ENCODE measurements at places on chromosomes 7 and 10. TPM values are rescaled to one million over a fixed set of nuclear protein-coding genes. Genes with fewer than 3 reads are reported as not detected.

DNA sequence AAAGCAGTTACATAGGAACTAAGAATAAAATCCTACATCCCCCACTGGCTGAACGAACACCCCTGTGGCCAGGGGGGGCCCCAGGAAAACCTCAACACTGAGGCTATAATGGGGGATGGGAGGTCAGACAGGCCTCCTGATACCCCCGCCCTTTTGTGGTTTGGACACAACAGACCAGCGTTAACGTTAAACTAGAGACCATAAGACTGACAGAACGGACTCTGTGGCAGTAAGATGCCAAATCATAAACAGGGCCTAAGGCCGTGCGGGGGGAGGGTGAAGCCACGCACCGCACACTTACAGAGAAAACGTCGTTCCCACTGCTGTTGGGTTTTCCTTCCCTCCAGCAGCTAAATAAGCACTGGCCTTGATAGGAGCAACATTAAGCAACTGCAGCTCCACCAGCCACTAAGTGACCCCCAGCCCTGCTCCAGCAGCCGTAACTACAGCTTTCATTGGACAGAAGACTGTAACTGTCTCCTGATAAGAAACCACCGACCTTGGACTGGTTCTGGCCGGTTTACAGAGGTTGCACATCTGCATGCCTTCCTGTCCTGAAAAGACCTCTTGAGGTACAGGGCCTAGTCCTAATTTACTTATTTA, 3.4 kb upstream of the PPP2R2D start:
- no peaks in the 10 kb centered on the region for H3K36me3 ChIP-seq
- H3K4me3 ChIP-seq: no peak overlapping the region
- H3K27ac ChIP-seq: no peak overlapping the region
- peaks cover 7% of the 10 kb centered on the region for H3K4me1 ChIP-seq
- no peak for DNase-seq

The ANKRD7 gene
- total RNA-seq: not detected

- H3K36me3 ChIP-seq: no peaks in the 10 kb centered on the region
- H3K27ac ChIP-seq: no peak overlapping the region
- no peak overlapping the region for H3K4me3 ChIP-seq
- peaks cover 12% of the 10 kb centered on the region for H3K4me1 ChIP-seq
- no peak for DNase-seq
Measured at GRCh38 chr7:131506597-131506996, 49.8 kb downstream of the PODXL start.

GRCh38 chr10:132264306-132264950, 43.3 kb downstream of the STK32C start:
- DNase-seq: no peak
- H3K4me1 ChIP-seq: no peaks in the 10 kb centered on the region
- H3K27me3 ChIP-seq: no peaks in the 10 kb centered on the region
- H3K27ac ChIP-seq: no peak overlapping the region

DNA sequence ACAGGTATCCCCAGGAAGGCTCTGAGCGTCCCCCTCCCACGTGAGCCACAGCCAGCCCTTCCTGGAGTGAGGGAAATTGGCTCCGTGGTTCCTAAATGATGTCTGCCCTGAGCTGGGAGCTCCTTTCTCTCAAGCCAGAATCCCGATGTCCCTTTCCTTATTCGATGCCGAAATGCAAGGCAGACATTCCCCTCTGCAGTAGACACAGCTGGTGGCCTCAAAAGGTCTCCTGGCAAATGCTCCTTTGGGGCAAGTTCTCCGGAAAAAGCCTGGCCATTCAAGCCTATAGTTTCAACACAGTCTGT, 98.9 kb downstream of the HIP1 start:
- H3K36me3 ChIP-seq: no peaks in the 10 kb centered on the region
- H3K4me1 ChIP-seq: peaks cover 13% of the 10 kb centered on the region
- peak overlapping the region; percentile 60 for H3K27ac ChIP-seq
- H3K4me3 ChIP-seq: no peak overlapping the region
- no peak for DNase-seq

The GPC2 gene
- total RNA-seq: not detected

GRCh38 chr7:2527505-2528467, 8.2 kb downstream of the LFNG start:
- H3K27me3 ChIP-seq: no peaks in the 10 kb centered on the region
- peak overlapping the region; percentile 93 for H3K27ac ChIP-seq

DNA sequence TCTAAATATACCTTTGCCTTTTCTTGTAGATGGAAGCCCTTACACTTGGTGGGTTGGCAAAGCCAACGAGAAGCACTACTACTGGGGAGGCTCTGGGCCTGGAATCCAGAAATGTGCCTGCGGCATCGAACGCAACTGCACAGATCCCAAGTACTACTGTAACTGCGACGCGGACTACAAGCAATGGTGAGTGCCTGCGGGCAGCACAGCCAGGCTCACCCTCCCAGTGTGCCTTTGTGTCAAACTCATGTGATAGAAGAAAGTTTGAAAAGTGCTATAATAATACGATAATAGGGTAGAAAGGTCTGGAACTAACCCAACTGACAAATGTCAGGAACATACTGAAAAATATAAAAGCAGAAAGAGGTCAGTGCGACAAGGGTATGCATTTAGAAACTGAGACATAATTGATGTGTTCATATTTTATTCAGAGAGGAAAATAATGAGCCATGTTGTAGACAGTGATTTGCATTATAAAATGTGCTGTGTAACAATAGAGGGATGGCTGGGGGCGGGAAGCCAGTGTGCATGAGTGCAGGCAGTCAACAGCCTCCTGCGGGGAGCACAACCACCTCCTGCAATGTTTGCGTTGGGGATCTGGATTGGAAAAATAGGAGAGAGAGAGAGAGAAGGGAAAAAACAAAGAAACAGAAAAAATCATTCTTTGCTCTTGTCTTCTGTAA, 686.9 kb upstream of the C7orf33 start:
- H3K27ac ChIP-seq: no peak overlapping the region
- no peaks in the 10 kb centered on the region for H3K4me1 ChIP-seq
- no peak overlapping the region for H3K4me3 ChIP-seq
- no peaks in the 10 kb centered on the region for H3K27me3 ChIP-seq
- H3K36me3 ChIP-seq: no peaks in the 10 kb centered on the region
- DNase-seq: no peak

DNA sequence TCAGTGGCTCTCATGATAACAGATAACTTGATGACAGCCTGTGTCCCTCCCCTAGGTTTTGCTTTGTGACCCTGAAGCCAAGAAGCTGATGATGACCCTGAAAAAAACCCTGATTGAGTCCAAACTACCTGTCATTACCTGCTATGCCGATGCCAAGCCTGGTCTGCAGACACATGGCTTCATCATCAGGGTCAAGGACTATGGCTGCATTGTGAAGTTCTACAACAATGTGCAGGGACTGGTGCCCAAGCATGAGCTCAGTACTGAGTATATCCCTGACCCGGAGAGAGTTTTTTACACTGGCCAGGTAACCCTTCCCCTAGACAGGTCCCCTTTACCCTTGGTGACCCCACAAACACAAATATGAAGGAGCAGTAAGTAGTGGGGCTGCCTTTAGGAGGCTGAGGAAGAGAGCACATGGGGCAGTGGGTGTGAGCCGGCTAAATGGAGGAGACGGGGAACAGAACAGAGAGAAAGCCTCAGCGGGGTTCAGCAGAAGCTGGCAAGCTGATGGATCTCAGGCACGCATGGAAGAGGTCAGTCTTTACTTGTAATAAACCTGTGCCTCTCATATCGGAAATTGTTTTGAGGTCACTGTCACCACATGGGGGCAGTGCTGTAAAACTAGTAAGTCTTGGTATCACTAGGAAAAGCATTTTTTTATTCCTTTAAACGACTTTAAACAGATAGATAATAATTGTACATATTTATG, 20.2 kb downstream of the PDCD11 start:
- H3K27ac ChIP-seq: no peak overlapping the region

DNA sequence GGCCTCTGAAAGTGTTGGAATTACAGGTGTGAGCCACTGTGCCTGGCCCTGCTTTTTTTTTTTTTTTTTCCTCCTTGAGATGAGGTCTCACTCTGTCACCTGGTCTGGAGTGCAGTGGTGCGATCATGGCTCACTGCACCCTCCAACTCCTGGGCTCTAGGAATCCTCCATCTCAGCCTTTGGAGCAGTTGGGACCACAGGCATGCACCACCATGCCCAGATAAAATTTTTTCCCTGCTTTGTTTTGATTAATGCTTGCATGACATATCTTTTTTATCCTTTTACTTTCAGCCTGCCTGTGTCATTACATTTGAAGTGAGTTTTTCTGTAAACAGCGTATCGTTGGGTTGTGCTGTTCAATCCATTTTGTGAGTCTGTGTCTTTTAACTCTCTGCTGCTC, 97.0 kb downstream of the ANKRD61 start:
- no peaks in the 10 kb centered on the region for H3K36me3 ChIP-seq
- no peak for DNase-seq
- H3K27me3 ChIP-seq: no peaks in the 10 kb centered on the region

- no peak overlapping the region for H3K4me3 ChIP-seq
- no peaks in the 10 kb centered on the region for H3K4me1 ChIP-seq
- H3K27ac ChIP-seq: no peak overlapping the region
- DNase-seq: no peak
- H3K36me3 ChIP-seq: no peaks in the 10 kb centered on the region
- no peaks in the 10 kb centered on the region for H3K27me3 ChIP-seq
Measured at GRCh38 chr10:130808686-130809085, 502.8 kb downstream of the TCERG1L start.

DNA sequence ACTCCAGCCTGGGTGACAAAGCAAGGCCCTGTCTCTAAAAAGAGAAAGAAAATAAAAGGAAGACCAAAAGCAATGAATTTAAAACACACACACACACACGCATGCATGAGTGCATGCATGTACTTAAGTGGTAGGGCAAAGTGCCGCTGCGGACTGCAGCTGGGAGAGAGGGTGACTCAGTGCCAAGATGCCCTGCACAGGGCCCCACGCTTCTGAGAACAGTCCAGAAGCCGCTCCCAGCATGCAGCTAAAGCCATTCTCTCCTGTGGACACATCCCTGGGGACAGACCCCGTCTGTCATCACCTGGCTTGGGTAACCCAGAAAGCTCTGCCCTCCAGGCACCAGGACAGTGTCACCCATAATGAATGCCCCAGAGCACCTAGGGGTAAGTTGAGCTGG, 61.0 kb upstream of the MYL10 start:
- no peaks in the 10 kb centered on the region for H3K36me3 ChIP-seq
- no peak overlapping the region for H3K27ac ChIP-seq
- no peak overlapping the region for H3K4me3 ChIP-seq
- H3K27me3 ChIP-seq: no peaks in the 10 kb centered on the region
- peaks cover 2% of the 10 kb centered on the region for H3K4me1 ChIP-seq

The OLAH gene
- not detected for total RNA-seq

GRCh38 chr10:112732277-112732921, 217.6 kb upstream of the TCF7L2 start:
- no peaks in the 10 kb centered on the region for H3K4me1 ChIP-seq
- H3K27me3 ChIP-seq: no peaks in the 10 kb centered on the region
- no peak for DNase-seq
- H3K4me3 ChIP-seq: no peak overlapping the region

The CH25H gene
- total RNA-seq: 1.1 TPM

GRCh38 chr10:72796042-72796441, 97.5 kb upstream of the OIT3 start:
- no peaks in the 10 kb centered on the region for H3K36me3 ChIP-seq
- H3K4me3 ChIP-seq: no peak overlapping the region

- H3K4me1 ChIP-seq: no peaks in the 10 kb centered on the region
- H3K4me3 ChIP-seq: no peak overlapping the region
- H3K27me3 ChIP-seq: no peaks in the 10 kb centered on the region
- H3K27ac ChIP-seq: no peak overlapping the region
Measured at GRCh38 chr7:146864644-146865043, 748.0 kb downstream of the CNTNAP2 start.

GRCh38 chr7:83486957-83487356, 162.0 kb downstream of the SEMA3E start:
- no peak overlapping the region for H3K4me3 ChIP-seq
- no peaks in the 10 kb centered on the region for H3K36me3 ChIP-seq
- H3K4me1 ChIP-seq: no peaks in the 10 kb centered on the region
- H3K27me3 ChIP-seq: no peaks in the 10 kb centered on the region

The GDF10 gene
- 0.79 TPM for total RNA-seq

GRCh38 chr10:125194814-125195213, 34.5 kb upstream of the CTBP2 start:
- no peak overlapping the region for H3K27ac ChIP-seq
- peaks cover 3% of the 10 kb centered on the region for H3K27me3 ChIP-seq
- H3K4me1 ChIP-seq: no peaks in the 10 kb centered on the region
- no peak overlapping the region for H3K4me3 ChIP-seq
- no peak for DNase-seq
- H3K36me3 ChIP-seq: no peaks in the 10 kb centered on the region

The C1GALT1 gene
- total RNA-seq: 37.6 TPM

DNA sequence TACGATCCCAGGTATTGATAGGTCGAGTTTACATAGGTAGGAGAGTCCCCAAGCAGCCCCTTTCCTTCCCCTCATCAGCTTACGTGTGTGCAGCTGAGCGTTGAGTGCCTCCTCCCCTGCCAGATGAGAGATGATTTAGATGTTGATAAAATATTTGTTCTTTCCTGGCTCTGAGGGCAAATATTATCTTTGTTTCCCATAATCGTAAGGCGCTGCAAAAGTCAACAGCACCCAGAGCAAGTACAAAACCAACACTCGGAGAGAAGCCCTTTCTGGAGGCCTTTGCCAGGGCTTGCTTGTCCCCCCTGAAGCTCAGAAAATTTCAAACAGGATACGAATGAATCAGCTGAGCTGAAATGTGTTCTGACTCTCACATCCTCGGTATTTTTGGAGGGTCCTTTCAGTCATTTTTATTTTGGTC, 683.2 kb downstream of the LRMDA start:
- no peak overlapping the region for H3K27ac ChIP-seq
- no peaks in the 10 kb centered on the region for H3K4me1 ChIP-seq
- no peaks in the 10 kb centered on the region for H3K36me3 ChIP-seq
- DNase-seq: no peak

The SPDYE8 gene
- not detected for total RNA-seq

DNA sequence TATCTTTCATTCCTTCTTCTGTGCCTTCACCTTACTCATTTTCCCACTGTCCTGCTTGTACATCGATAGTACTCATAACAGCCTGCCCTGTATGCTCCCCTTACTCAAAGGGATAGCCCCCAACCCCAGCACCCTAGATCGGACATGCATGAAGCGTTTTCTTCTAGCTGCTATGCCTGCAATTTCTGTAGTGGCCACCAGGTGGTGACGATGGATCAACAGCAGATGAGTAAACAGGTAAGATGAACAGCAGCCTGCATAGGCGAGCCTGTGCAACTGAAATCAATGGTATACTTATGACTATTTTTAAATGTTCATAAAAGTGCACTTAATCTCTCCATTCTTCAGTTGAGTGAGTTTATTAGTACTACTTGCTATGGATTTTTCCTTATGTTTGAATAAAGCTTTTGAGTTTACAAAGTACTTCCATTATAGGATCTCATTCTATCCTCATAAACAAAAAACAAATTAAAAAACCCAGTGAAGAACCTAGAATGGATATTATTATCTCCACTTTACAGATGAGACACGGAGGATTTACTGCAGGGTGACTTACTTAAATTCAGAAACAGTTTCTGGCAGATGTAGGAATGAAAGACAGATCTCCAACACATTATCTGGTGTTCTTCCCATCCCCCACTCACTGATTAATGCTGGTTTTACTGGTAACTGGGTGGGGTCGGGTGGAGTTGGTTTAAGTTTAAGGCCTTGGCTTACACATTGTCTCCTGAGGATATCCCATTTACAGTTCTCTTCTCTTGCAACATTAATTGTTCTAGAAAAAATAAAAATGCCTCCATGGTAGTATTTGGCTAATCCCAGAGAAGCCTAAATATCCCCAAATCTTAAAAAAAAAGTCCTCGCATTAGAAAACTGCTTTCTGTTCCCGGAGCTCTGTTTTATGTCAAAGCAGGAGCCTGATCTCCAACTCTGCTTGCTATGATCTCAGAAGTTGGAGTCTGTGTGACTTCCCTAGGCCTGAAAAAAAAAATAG, 222.1 kb downstream of the GLI3 start:
- H3K27me3 ChIP-seq: no peaks in the 10 kb centered on the region
- no peak overlapping the region for H3K4me3 ChIP-seq
- no peaks in the 10 kb centered on the region for H3K4me1 ChIP-seq
- peak; percentile 26 for DNase-seq
- H3K36me3 ChIP-seq: no peaks in the 10 kb centered on the region

The EXOC6 gene
- 11.3 TPM for total RNA-seq
